ENCODE measurements at places on chromosomes 12 and 14. TPM values are rescaled to one million over a fixed set of nuclear protein-coding genes. Genes with fewer than 3 reads are reported as not detected.

Gene CACNB3
- 7.3 TPM for polyA plus RNA-seq

DNA sequence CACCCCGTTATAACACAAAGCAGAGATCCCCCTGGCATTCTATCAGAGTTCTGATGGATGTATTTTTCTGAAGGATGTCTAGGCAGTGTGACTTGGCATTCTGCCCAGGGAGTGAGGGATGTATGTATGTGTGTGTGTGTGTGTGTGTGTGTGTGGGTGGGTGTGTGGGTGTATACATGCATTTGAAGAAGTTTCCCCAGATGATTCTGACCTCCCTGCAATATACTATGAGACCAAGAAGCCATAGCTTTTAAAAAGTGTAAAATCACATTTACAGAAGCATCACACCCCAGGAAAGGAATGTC, 59.7 kb upstream of the NAP1L1 start:
- no peak for DNase-seq

DNA sequence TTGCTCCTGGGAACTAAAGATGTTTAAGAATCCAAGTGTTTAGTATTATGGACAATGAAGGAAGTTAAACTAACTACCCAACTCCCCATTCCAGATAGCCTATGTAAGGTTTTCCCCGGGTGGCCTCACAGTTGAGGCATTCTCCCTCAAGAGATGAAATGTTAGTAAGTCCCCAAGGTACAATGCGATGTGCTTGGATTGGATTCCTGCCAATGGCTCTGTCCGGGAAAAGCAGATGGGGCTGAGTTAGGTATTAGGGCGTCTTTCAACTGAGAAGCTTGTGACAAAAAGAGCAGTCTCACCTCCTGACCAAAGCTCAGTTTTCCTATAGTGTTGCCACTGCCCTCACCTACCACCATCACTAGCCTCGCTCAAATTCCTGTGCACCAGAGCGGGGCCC, 64.8 kb upstream of the E2F7 start:
- DNase-seq: no peak

Gene TTC8
- polyA plus RNA-seq: 23.1 TPM

Gene RNASE7
- polyA plus RNA-seq: not detected

- no peak for DNase-seq
These were observed 40.8 kb downstream of the NINJ2 start for GRCh38 chr12:622416-622815.

GRCh38 chr12:15179672-15180071, 41.5 kb downstream of the RERG start:
- no peak for DNase-seq

DNA sequence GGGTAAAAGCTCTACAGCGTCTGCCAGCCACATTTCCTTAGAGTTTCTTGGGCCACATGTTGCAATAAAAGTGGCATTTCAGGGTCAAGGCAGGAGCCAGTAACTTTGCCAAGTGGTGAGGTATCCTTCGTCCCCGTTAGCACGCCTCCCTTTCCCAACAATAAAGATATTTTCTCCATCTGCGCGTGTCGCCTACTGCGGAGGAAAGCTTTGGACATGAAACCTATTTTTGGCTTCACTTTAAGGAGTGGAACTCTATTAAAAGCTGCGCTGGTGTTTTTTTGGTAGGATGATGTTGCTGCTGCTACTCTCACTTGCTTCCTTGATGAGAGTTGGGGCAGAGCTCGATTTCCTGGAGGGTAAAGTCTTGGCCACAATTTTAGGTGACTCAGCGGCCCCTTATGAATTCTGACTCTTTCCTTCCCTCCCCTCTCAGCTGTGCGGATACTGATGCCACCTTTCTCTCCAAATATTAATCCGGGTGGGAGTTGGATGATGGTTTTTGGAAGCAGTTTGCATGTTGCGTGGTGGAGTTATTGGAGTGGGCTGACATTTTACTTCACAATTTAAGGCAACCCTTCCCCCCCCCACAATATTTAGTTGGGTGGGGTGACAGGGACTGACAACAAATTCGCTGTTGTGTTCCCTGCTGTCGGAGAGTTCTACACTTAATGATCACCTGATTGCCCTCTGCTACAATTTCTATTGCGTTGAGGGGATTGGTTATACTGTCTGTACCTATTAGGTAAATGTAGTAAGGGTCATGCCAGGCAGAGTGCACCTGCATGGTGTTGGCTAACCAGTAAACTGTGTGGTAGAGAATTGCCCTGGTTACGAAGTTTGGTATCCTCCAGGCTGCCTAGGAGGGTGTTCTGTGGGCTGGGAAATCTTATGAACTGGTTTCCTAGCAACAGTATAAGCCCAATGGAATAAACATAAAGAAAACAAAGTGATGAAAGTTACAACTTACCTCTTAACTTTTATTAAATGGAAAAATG, 1.1 kb downstream of the CCDC91 start:
- DNase-seq: no peak

DNA sequence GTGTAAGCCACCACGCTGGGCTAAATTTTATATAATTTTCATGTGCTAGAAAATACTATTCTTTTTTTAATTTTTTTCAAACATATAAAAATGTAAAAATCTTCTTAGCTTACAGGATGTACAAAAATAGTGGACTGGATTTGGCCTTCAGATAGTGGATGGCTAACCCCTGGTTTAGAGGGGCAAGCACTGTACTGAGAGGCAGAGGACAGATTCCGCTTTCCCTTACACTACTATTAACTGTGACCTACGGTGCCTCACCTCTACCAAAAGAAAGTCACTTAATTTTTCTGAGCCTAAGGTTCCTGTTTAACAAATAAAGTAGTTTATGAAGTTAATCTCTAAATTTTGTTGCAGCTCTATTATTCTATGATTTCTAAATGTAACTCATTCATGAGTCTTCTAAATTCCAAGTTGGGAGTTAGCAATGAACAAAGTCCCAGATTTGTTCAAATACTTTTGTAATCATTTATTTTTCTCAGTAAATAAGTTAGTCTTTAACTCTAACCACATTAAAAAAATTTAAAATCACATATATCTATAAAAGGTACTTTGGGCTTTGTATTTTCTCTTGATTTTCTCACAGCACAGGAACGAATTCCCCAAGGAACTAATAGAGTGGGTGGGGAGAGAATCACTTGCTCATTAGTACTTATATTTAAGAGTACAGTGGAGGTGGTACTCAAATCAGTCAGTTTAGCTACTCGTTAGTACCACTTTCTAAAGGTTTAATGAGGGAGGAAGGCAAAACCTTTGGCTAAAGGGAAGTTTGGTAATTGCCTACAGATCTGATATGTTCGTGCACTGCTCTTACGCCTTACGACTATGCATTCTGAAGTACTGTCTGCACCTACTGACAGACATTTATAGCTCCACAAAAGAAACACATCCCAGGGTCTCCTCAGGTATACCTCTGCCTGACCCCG, 33.7 kb downstream of the SLC15A5 start:
- DNase-seq: no peak

Gene MMP17
- 5.4 TPM for polyA plus RNA-seq

Gene DPF3
- polyA plus RNA-seq: 0.15 TPM

DNA sequence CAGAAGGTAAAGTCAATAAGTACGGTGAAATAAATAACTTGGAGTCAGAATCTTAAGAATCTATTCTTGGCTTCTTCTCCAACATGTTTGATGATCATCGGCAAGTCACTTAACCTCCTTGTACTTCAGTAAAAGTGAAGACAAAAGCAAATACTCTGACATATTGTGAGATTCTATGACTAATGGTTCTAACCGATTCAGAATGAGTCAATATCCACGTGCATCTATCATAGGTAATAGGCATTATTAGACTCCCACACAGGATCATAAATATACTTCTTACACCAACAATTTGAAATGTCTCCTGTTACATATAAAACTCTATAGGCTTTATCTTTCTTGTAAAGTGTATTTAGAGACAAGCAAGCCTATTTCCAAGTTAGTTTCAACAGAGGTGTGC, 144.4 kb upstream of the ATXN7L3B start:
- no peak for DNase-seq

Gene CTSG
- polyA plus RNA-seq: not detected

All from aorta (tissue), 5 donors.